ENCODE measurements at places on chromosomes 6 and 20.
A peak's percentile ranks its signal among the peaks of the same experiment; 100 is the strongest.

- DNase-seq, result peak; percentile 69
These were observed 225.7 kb downstream of the UST start for GRCh38 chr6:148972481-148972880.

DNA sequence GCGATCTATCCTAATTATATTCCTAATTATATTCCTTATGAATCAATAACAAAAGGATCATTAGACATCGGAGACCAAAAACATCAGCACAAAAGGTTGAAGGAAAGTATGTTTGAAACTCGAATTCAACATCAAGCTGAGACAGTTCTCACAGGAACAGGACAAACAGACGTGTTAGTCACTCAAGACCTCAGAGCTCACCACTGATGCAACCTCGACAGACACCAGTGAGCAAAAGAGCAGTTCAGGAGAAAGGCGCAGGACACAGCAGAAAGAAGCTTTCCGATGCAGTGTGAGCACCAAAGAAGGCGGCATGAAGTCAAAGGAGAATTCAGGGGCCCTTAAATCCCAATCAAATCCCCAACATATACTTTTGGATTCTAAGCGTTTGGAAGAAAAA, 6.3 kb upstream of the RAMACL start:
- DNase-seq, result no peak

DNA sequence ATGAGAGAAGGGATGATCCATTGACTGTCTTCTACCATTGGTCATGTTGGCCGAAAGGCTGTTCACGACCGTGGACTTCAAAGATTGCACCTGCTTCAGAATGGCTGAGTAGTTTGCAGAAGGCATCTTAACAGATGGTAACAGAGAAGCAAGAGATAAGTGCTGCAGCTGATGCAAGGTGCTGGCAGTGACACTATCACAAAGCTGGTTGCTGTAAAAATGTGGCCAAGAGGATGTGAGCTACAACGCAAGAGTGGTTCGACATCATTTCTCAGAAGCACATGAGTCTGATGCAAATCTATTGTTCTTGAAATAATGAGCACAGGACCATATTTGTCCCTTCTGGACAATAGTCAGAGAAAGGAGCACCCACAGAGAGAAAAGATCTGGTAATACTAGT, 27.0 kb upstream of the ANKEF1 start:
- DNase-seq, result peak; percentile 7

DNA sequence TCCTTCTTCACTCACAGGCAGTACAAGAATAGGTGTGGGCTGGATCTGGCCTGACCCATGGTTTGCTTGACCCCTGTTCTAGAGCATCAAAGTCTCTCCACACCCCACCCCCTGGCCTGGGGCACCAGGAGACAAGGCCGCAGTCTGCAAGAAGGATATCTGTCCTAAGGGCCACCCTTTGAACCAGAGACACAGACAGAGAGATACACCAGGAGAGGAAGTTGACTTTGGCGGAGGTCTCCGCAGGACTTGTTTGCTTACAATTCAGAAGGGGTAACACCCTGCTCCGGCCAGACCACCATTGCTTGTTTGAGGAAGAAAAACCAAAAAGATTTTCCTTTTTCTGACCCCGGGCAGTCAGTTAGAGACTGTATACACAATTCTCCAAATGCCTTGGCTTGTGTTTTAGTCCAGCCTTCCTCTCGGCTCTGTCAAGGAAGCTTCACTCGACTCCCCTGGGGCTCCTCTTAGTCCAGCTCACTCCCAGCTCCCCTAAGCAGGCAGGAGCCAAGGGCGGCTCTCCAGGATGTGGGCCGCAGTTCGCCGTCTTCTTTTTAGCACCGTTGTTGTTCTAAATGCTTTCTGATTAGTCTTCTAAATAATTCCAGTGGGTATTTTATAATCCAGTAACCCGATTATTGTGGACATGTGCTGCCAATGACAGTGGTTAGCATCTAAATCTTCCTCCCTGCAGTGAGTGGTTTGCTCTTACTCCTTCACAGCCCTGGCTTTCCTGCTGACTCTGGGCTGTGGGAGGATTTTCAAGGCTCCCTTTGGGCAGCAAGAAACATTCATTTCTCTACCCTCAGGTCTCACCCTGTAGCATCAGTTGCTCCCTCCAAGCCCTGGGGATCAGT, 58.6 kb upstream of the MRPS10 start:
- no peak for DNase-seq

DNA sequence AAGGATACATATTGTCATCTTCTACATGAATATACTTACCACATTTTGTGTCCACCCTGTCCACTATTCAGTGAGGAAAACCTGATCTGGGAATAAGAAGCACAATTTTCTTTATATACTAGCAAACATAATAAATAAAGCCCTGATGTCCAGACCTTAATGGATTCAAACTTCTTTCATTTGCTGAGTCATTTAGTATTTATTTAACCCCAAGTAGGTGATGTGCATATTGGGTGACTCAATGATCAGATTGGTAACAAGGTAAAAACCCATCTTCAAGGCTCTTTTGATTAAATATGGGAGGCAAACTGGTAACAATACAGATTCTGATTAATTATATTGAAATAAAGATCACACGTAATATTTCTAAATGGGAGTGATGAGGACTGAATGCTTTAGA, 1159.8 kb upstream of the EYS start:
- no peak for DNase-seq

- DNase-seq, result no peak
These were observed 70.2 kb upstream of the ENPP5 start for GRCh38 chr6:46240866-46241565.

DNA sequence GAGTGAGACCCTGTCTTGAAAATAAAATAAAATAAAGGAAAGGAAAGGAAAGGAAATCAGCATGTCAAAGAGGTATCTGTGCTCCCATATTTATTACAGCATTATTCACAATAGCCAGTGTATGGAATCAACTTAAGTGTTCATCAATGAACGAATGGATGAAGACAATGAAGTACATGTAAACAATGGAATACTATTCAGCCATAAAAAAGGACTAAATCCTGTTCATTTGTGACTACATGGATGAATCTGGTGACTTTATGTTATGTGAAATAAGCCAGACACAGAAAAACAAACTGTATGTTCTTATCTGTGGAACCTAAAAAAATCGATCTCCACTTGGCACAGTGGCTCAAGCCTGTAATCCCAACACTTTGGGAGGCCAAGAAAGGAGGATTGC, 28.0 kb upstream of the TOP1 start:
- DNase-seq, result no peak

- DNase-seq, result no peak
These were observed 59.7 kb upstream of the NT5E start for GRCh38 chr6:85390105-85390728.

DNA sequence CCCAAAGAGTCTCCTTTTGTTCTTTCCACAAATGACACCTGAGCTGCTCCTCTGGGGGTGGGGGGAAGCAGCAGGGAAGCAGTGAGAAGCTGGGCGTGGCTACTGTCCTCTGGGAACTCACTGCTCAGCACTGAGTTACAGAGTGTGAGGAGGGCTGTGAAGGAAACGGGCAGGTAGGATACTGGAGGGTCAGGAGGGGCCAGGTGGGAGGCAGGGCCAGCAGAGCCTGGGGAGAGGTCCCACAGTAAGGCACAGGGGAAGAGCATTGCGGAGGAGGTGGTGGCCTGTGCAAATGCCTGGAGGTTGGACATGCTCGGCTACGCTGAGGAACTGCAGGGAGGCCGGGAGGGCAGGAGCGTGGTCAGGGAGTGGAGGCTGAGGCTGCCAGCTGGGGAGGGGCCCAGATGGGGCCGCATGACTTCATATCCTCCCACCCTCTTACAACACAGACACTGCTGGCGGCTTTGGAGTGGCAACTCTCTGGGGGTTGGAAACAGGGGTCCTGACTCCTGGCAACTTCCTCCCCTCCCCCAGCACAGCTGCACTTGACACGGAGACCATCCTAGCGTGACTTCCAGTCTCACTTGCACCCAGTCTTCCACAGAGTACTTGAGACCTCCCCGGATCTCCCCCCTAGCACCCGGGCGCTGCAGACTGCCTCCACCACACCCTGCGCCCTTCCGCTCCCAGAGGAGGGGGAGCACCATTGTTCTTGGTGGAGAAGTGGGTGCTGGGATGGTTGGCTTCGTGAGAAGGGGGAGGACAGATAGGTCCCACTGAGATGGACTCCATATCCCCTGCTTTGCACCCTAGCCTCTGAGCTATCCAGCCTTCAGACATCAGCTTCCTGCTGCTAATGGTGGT, 34.2 kb downstream of the RBM38 start:
- peak; percentile 35 for DNase-seq

DNA sequence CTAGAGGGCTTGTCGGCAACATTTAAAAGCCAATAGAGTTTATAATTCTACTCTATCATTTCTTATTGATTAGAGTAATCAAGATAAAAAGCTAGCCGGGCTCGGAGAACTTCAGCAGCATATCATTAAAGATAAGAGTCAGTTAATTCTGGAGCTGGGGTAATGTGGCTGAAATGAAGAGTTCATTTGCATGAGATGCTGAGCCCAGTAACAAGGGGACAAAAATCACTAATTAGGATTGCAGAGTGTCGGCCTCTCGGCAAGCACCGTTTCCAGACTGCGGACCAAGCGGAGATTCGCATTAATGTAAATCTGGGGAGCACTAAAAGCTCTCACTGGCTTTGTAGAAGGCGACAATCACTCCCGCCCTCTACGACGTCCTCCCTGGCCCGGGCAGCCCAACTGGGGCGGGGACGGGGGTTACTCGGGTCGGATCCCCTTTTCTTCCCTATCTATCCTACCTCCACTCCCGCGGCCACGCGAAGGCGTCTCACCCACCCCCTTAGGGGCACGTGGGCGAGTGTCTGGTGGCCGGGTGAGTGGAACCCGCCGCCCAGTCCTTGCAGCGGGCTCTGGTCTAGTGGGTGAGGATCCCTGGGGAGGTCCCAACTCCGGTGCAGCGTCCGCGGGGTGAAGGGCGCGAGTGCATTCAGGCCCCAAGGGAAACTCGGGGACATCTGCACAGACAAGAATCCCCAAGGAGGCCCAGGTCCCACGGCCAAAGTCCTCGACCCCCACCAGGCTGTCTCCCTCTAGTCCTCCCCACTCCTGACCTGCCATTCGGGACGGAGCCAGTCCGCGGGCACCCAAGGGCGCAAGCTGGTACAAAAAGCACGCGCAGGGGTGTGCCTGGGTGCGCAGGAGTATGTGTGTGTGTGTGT, 42.2 kb upstream of the OSTM1 start:
- no peak for DNase-seq

DNA sequence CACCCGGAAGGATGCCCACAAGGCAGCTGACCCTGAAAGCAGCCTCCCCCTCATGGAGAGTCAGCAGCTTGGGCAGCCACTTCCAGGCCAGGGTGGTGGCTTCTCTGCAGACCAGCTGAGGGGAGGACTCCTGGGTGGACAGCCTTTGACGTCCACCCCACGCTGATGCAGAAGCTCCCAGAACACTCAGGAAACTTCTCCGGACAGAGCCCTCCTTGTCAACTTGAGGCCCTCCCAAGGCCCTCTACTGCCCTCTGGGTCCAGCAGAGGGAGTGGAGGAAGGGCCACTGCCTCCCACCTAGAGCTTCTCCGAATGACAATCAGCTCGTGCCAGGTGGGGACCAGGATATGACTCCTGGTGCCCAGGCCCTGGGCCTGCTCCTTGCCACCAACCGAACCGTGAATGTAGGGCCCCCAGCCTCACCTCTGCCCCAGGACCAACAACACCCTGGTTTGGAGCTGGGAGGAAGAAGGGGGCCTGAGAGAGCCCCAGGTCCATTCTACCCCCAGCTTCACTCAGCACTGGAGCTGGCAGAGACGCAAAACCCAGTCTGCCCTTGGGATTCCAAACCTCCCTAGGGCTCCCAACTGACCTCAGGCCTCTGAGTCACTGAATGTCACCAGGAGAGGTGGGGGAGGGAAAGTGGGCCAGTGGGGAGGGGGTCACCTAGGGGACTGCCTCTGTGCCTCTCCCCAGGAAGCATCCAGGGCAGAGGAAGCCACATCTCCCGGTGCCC, 10.9 kb upstream of the SLC22A7 start:
- DNase-seq, result no peak

DNA sequence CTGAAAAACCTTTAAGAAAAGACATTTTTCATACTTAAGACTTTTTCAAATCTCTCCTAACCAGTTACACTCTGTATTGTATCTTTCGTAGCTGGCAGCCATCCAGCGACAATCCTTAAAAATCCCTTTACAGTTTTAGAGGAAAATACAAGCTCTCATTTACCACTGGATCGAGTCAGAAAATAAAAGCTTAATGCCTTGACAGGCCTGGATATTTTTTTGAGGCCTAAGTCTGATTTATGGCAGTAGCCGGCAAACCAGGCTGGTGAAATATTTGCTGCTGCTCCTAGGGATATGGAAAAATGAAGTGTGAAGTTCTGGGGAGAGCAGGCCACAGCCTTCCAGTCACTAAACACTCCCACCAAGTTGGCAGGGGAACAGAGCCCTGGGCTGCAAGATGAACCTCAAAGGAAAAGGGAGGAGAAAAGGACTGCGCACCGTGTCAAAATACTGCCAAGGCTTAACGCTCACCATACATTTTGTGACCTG, 213.0 kb upstream of the SUPT3H start:
- no peak for DNase-seq
